Stimulated activated CD4-positive, alpha-beta T cell treated with anti-CD3 and anti-CD28 coated beads, Interleukin-15, amount 100 ng/mL, for 48 hours (primary cell): ENCODE measurements at places on chromosomes 11 and 22.

DNA sequence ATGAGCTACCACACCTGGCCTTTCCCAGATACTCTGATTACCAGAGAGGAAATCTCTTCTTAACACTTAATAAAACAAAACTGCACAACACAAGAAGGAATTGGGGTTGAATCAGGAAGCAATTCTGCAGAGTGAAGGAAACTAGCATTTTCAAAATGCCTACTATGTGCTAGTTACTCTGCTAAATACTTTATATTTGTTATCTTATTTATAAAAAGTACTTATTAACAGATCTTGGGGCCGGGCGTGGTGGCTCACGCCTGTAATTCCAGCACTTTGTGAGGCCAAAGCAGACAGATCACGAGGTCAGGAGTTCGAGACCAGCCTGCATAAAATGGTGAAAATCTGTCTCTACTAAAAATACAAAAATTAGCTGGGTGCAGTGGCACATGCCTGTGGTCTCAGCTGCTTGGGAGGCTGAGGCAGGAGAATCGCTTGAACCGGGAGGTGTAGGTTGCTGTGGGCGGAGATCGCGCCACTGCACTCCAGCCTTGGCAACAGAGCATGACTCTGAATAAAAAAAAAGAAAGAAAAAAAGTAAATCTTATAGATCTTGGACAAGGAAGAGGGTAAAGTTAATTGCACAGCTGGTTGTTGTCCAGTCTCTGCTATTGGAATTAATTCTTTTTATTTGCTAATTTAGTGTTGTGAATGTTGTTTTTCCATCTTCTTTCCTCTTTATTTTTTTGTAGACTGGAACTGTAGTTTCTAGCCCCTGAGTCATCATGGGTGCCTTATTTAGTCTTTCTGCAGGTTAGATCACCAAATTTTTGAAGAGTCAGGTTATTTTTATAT, 22.1 kb downstream of the TMEM135 start:
- no peak for DNase-seq

GRCh38 chr11:62719302-62719978, 7.8 kb downstream of the HNRNPUL2 start:
- DNase-seq, result no peak

- DNase-seq, result no peak
Measured at GRCh38 chr11:12248330-12248729, 129.0 kb upstream of the PARVA start.

- no peak for DNase-seq
Measured at GRCh38 chr11:10598816-10599215, 30.4 kb upstream of the LYVE1 start.

GRCh38 chr22:22548317-22548716, 10.7 kb downstream of the PRAME start:
- no peak for DNase-seq

GRCh38 chr11:12280838-12281565, 96.4 kb upstream of the PARVA start:
- peak; percentile 19 for DNase-seq

GRCh38 chr11:26187639-26188038, 144.3 kb upstream of the ANO3 start:
- no peak for DNase-seq

- no peak for DNase-seq
Measured at GRCh38 chr11:62817129-62817528, 11.9 kb upstream of the NXF1 start.

DNA sequence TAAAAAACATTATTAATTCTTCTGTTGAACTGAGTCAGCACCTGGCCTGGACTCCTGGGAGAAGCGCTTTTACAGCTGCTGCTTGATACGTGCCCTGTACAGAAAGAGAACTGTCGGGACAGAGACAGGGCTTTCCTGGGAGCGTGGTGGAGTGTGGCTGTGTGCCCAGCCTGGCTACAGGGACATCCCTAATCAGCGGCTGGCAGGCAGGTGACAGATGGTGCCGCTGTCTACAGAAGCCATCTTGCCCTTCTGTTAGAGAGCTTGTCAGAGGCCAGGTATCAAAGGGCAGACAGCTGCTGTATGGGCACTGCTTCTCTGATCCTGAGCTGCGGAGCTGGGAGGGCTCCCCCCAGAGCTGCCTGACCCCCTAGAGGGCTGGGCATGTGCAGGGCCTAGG, 361.8 kb downstream of the TENM4 start:
- DNase-seq, result no peak

DNA sequence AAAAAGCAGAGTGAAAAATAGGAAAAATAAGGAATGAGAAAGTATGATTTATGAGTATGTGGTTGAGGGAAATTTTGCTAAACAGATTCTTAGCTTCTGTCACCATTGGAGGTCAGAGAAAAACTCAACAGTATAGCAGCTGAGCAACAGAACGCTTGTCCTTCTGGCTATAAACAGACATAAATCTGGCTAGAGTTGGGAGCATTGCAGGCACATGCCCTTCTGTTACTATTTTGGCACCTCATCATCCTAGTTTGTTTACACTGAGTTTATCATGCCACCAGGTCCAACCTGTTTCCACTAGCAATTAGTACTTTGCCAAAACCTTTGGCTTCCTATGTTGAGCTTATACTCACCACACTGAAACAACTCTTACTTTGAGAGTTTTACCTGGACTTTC, 6.9 kb downstream of the UBE4A start:
- no peak for DNase-seq

DNA sequence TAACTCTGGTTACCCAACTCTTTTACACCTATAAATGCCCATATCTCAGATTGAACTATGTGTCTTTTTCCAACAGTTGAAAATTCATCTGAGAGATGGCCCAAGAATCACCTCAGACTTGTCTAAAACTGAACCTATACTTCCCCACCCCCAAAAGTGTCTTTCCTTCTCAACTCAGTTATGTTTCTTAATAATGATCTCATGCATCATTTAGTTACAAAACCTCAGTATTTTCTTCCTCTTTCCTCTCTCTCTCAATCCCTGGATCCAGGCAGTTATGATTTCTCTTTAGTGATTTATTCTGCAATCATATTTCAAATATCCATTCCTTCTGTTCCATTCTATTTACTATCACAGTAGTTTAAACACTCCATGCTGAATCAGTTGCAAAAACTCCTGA, 32.3 kb upstream of the ADSL start:
- DNase-seq, result no peak

DNA sequence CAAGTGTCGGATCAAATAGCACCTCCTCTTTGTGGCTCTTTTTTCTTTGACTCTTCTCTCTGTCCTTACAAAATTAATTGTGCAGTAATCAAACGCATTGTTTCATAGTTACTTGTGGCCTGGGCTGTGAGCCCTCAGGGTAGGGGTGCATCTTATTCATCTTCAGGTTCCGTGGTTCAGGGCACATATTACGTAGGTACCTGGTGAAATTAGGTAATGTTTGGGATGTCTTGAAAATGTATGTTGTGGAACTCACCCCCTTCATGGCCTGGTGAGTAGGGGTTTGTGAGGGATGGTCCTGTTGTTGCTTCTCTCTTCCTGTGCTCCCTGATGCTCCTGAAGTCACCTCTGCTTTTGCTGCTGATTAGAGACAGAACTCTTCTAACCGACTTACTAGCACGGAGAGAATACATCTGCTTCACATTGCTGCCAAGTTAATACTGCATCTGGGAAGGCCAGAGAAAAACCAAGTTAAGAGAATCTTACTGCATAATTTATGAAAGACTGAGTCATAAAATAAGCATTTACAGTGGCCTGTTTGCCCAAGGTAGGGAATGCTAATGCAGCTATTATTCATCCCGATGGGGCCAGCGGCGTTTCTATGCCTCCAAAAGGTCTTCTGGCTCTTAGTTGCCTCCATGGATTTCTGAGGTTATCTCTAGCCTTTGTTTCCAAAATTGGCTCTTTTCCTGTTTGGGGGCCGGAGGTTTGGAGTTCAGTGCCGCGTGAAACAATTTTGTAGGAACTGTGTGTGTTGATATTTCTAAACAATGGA, 66.9 kb downstream of the TBC1D22A start:
- no peak for DNase-seq

GRCh38 chr22:32016081-32016480, 27.0 kb upstream of the SLC5A1 start:
- DNase-seq, result no peak

DNA sequence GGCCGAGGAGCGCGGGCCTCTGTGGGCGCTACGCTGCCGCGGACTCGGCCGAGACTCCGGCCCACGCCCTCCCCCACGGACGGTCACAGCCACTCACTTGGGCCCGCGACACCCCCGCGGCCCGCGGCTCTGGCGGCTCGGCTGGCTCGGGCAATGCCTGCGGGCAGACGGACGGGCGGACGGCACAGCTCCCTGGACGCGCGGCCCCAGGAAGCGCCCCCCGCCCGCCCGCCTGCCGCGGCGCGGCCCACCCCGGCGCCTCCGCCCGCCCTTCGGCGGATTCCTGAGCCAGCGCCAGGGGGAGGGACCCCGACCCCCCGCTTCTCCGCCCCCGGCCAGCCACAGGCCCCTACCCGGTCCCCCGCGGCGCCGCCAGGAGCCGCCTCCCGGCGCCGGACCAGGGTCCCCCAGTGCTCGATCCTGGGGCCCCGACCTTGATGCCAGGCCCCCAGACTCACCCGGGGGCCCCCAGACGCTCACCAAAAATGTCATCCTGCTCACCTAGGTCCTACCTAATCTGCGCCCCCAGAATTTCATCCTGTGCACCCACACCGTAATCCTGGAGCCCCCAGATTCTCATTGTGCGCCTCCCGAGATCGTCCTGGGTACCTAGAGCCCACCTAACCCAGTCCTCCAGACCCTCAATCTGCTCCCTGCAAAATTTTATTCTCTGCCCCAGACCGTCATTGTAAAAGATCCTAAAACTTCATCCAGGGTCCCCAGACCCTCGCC, at the start of gene EFEMP2:
TSS of gene EFEMP2 (minus strand) at position 215 of the 732 bp plus-strand sequence. CDS start 446 bp downstream, outside the sequence.
- no peak for DNase-seq

- DNase-seq, result no peak
Measured at GRCh38 chr11:116874251-116874650, 36.8 kb upstream of the APOA1 start.

GRCh38 chr11:132154781-132155180, 784.4 kb downstream of the NTM start:
- DNase-seq, result no peak

DNA sequence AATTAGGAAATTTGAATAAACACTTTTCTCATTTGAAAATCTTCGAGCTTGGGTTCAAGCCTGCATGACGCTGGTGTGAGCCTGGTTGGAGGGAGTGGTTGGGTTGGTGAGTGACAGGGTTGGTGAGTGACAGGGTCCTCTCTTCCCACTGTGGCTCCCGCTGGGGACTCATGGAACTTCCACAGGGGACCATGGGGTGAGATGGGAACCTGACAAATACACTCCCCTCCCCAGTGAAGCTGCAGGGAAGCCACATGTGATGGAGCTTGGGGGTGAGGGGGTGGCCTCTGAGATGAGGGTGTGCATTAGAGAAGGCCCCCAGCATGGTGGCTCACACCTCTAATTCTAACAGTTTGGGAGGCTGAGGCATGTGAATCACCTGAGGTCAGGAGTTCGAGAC, 66.8 kb downstream of the RTL6 start:
- DNase-seq, result no peak

DNA sequence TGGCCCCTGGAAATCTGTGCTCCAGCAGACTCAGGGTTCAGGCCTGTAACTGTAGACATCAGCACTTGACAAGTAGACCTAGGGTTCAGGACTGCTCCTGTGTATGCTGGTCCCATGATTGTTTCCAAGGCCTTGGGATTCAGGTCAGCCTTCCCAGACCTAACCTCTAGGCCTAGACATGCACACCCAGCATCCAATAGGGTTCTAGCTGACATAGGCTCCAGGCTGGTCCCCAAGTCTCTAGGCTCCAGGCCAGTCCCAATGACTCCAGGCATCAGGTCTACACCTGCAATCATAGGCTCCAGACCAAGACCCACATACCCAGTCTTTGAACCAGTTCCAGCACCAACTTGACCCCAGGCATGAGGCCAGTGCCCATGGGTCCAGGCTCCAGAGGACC, 166.2 kb upstream of the GRIA4 start:
- no peak for DNase-seq

DNA sequence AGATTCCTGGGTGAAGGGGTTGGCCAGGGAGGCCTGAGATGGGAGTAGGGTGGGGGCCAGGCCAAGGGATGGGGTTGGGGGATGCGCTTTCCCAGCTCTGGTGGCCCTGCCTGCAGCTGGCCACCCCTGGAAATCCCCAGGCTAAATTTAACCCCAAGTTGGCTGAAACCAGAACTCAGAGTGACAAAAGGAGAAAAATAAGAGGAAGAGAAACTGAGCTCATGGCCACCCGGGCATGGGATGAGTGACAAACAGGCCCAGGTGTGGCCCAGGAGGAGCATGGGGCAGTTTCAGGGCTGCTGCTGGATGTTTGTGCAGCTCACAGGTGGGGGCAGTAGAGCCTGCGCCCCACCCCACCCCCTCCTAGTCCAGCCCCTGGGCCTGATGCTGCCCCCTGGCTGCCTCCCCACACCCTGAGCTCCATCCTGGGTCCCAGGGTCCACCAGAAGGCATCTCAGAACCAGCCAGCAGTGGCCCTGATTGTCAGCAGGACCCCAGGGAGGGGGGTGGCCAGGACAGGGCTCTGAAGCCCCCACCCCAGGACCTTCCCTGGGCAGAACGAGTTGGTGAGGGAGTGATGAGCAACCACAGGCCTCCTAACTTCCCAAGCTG, 48.0 kb downstream of the IGLL5 start:
- DNase-seq, result no peak

GRCh38 chr11:124190298-124191139, 7.4 kb downstream of the OR10D3 start:
- no peak for DNase-seq

- no peak for DNase-seq
Measured at GRCh38 chr11:93525601-93526345, 17.4 kb downstream of the SMCO4 start.

GRCh38 chr11:60769273-60769672, 12.6 kb downstream of the MS4A15 start:
- DNase-seq, result no peak

DNA sequence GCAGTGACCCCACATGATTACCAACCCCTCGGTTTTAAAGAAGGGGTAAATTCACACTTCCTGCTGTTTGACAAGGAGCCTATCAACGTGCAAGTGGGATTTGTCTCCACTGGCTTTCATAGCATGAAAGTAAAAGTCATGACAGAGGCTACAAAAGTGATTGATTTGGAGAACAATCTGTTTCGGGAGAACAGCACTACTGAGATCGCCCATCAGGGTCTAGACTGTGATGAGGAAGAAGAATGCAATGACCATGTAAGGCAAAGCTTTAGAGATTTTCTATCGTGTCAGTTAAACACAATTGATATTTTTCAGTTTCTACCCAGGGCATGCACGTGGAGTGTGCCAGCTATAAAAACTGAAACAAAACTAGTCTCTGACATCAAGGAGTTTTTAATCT, 41.7 kb downstream of the HORMAD2 start:
- no peak for DNase-seq

GRCh38 chr11:57325735-57326048, 940 bp upstream of the TNKS1BP1 start:
- DNase-seq, result no peak

GRCh38 chr11:121671283-121672168, 218.8 kb upstream of the SORL1-AS1 start:
- DNase-seq, result no peak

DNA sequence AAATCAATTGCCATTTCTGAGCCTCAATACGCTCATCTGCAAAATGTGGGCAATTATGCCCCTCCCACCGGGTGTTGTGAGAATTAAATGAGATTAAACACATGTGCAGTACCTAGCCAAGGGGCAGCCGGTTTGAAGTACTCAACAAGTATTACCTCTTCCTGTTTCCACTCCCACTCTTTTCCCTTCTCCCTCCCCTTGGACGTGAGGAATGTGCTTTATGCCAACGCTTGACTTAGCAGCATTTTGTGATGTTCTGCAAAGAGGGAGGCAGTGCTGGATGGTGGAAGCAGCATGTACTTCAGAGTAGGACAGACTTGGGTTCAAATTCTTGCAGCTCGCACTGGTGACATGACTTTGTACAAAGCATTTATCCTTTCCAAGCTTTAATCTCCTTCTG, 306.0 kb downstream of the BUD13 start:
- no peak for DNase-seq
